Stimulated activated CD4-positive, alpha-beta T cell treated with anti-CD3 and anti-CD28 coated beads, TNF-alpha, amount 100 ng/mL, for 48 hours (primary cell): ENCODE measurements at places on chromosomes 7 and 10.

DNA sequence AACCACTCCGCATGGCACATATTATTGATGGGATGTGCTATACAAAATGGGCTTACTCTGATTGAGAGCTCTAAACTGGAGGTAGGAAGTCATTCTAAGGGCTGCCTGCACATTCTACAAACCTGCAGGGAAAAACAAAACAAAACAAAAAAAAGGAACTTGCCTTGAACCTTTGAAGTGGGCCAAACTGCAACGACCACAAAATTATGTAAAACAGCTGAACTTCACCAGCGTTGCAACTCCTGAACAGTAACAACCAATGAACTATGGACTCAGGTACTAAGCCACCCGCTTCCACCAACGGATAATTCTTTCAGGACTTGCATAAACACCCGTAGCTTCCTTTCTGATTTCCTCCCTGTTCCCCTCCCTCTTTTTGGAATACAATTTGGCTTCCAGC is 80.4 kb downstream of the ZNF248 start:
- DNase-seq = no peak

GRCh38 chr10:16690417-16690816 is 126.8 kb downstream of the RSU1 start:
- no peak for DNase-seq

DNA sequence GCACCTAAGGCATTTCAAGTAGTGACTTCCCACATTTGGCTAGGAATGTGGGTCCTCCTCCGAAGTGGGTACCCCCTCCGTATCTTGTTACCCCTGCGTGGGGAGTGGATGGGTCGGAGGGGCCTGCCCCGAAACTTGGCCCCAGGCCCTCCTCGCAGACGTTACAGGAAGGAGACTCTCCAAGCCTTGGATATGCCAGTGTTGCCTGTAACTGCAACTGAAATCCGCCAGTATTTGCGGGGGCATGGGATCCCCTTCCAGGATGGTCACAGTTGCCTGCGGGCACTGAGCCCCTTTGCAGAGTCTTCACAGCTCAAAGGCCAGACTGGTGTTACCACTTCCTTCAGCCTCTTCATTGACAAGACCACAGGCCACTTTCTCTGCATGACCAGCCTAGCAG is 823 bp downstream of the TWNK start:
- no peak for DNase-seq

DNA sequence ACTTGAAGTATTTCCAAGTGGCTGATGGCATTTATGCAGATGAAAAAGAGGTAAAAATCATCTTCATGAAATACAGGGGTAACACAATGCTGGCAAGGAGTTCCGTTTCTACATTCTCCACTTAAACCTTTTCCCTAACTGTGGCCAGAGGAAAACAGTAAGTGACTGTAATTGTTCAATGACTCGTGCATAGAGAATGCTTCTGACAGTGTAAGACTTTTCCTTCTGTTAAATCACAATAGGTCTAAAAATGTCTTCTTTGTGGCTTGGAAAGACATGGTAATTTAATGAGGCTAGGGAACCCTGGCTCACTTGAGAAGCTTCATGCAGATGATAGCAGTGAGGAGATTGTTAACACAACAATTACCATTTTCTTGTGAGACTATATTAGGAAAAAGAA is 50.3 kb upstream of the RSU1 start:
- no peak for DNase-seq

DNA sequence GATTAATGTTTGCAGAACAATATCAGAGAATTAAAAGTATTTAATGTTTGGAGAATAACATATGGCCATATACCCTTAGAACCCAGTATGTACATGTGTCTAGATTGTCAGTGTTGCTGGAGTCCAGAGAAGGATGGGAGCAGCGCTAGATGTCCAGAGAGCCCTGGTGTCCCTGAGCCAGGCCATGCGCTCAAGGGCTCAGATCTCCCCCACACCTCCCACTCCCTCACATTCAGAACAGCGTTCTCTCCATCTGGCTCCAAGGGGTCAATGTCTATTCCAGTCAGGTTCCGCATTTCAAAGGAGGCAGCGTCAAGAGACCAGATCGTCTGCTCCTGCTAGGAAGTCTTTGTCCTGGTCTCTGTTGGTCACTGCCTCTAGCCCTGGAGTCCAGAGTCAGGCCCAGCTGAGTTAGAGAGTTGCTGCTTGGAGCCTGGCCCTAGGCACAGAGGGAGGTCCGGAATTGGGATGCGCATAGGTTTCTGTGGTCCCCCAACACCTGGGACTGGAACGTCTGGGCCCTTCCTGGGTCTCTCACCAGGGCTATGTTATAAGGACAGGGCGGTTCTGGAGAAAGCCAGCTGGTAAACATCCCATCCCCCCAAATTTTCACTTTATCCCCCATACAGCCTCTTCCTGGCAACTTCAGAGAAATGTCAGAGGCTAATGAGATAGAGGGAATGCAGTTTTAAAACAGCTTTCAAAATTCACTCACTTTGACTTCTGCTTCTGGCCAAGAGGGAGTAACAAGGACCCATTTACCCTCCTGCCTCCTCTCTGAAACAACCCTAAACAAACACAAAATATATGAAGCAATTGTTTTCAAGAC is 6.5 kb upstream of the WDR86 start:
- no peak for DNase-seq

- DNase-seq = no peak
Observed at GRCh38 chr7:92729172-92729571, 107.2 kb downstream of the CDK6 start.

GRCh38 chr10:50367732-50368131 is 116.4 kb upstream of the ASAH2 start:
- DNase-seq = no peak
